Activated naive CD4-positive, alpha-beta T cell treated with Interleukin-2 at 50 U/mL for 16 hours (primary cell): ENCODE measurements at places on chromosomes 12 and 14.
A peak's percentile ranks its signal among the peaks of the same experiment; 100 is the strongest.

DNA sequence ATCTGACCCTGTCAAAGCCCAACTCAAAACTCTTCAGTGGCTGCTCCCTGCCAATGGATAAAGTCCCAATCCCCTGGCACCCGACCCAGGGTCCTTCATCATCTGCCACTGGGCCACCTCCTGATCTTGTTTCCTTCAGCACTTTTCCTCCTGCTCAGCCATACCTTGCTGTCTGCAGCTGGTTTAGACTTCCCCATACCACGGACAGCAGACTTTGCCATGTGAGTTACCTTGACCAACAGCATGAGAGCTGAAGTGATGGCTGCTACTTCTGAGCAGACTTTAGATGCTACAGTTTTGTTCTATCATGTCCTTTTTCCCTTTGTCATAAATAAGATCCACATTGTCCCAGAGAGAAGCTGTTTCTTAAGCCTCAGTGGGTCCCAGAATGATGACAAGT is 33.3 kb upstream of the STON2 start:
- no peak for DNase-seq

- no peak for DNase-seq
Observed at GRCh38 chr12:81416571-81416970, 338.7 kb downstream of the ACSS3 start.

DNA sequence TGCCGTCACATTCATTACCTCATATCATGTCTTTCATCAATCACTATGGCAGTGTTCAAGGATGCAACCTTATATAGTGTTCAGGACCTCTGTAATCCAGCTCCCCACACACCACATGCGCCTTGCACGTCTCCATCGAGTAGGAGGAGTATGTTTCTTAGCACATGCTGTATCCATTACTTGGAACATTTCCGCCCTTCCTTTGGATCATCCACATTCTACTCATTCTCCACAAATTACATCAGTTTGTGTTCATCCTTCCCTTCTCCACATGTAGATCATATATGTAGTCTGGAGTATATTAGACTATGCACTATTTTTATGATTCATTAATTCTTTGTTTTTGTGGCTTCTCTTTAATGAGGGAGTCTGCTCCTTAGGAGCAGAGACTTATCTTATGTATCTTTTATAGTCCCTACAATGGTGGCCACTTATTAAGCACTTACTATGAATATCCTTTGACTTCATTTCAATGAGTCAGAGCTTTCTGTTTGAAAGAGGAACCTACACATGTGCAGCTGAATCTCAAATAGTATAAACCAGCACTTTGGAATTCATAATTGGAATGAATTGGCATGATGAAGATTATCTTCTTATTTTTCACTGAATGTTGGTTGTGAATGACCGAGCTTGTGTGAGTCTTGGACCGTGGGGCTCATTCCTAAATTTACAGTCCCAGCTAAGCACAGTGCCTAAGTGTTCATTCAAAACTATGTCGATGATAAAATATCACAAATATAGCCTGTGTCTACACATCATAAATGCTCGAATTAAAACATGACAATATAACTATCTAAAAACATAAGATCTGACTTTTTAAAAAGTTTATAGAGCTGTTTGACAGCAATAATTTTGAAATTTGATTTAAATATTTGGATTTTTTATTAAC is 30.2 kb upstream of the NPAS3 start:
- DNase-seq: no peak

DNA sequence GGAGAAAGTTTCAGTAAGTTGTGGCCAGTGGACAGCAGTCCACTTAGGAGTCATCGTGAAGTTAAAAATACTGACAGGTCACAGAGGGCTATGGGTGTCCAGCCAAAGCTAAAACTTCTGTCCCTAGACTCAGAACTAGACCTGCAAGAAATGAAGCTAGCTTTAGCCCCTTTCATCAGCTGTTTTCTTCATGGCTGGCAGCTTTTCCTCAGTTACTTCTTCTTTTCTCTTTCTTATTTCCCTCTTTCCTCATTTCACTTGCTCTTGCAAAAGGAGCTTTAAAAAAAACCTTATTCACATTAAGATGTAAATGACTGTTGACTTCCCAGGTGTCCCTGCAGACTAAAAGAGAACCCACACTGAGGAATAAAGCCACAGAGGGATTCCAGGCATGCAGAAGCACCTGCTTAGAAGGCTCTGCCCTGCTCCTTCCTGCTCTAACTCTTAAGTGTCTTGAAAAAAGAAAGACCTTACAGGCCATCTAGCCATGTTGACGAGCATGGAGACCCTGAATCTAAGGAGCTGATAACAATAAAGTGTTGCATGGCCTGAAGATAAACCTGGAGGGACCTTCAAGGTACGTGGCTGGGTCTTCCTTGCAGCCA is 69.7 kb upstream of the CCND2 start:
- no peak for DNase-seq

- no peak for DNase-seq
Observed at GRCh38 chr12:87117526-87117925, 861.3 kb upstream of the MGAT4C start.

- DNase-seq: no peak
Observed at GRCh38 chr12:103572312-103573045, 14.6 kb upstream of the STAB2 start.

DNA sequence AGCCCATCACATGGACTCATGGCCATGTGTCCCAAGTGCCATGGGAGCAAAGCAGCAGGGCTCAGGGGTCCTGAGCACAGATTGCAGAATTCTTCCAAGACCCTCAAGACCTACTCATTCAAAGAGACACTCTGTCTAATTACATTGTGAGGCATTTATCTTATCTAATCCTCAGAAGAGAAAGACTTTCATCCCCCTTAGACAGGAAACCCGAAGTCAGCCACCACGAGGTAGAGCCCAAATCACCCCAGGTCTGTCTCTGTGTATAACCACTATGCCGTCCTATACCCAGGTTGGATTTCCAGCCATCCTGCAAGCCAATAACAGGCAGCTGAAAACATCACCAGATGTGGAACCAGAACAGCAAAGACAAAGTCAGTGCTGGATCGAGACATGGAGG is 8.9 kb upstream of the BCL11B start:
- DNase-seq: no peak

GRCh38 chr14:55404173-55404854 is 7.3 kb downstream of the ATG14 start:
- DNase-seq: no peak

- no peak for DNase-seq
Observed at GRCh38 chr14:82915381-82915780, 1381.7 kb upstream of the SEL1L start.

GRCh38 chr12:52213564-52214420 is 19.3 kb upstream of the KRT7 start:
- peak; percentile 61 for DNase-seq

- DNase-seq: no peak
Observed at GRCh38 chr12:56021889-56022497, 1.1 kb downstream of the IKZF4 start.

DNA sequence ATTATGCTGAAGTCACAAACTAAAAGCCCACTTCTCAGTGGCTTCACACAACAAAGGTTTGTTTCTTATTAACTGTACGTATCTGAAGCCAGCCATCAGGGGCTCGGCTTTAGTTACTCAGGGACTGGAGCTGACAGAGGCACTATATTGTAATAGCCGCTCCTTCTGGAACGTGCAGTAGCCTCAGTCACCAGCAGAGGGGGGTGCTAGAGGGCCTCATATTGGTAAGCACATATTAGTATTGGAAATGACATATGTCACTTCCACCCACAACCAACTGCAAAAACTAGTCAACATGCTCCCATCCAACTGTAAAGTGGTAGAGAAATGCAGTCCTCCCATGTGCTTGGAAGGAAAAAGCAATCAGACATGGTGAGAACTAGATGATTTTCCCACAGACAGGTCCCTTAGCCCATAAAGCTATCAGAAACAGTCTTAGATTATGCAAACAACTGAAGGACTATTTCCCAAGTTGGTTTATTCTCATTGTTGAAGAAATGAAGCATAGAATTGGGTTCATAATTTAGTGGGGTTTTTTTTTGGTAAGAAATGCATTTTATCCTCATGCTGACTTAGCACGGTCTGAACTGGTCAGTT is 183.6 kb upstream of the G2E3 start:
- DNase-seq: peak; percentile 62

DNA sequence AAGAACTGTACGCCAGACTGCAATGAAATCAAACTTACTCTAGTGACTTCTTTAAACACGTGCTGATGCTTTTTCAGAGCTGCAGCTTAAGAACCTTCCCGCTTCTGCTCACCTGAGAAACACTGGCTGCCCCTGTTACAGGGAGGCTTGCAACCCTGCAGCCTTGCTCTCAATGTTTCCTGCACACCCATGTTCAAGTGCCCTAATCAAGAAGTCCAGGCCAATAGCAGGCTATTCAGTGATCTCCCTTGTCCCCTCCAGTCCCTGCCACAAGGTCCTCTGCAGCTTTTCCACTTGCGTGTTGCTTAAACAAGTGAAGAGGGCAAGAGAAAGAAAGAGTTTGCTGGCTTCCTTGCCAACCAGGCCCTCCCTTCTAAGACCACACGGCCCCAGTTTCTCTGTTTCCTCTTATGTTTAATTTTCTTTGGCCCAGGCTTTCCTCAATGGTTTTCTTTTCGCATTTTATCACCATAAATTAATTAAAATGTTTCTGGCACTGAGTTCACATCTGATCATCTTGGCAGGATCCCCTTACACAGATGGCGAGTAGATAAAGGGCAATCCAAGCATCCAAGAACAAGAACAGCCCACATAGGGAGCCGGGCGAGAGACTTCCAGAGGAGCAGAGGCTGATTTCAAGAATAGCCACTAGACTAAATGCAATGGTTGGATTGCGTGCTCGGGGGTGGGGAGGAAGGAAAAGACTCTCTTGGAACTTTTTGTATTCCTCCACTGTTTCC is 82.3 kb upstream of the CDKN3 start:
- no peak for DNase-seq

GRCh38 chr12:114764510-114764909 is 80.5 kb upstream of the TBX3 start:
- no peak for DNase-seq

- peak; percentile 17 for DNase-seq
Observed at GRCh38 chr12:69688471-69689427, 10.4 kb downstream of the BEST3 start.

- DNase-seq: no peak
Observed at GRCh38 chr12:1279050-1279449, 288.0 kb downstream of the ERC1 start.

- no peak for DNase-seq
Observed at GRCh38 chr12:80422550-80422949, 21.5 kb upstream of the PTPRQ start.

- no peak for DNase-seq
Observed at GRCh38 chr14:67071506-67071905, 117.7 kb upstream of the GARIN2 start.

DNA sequence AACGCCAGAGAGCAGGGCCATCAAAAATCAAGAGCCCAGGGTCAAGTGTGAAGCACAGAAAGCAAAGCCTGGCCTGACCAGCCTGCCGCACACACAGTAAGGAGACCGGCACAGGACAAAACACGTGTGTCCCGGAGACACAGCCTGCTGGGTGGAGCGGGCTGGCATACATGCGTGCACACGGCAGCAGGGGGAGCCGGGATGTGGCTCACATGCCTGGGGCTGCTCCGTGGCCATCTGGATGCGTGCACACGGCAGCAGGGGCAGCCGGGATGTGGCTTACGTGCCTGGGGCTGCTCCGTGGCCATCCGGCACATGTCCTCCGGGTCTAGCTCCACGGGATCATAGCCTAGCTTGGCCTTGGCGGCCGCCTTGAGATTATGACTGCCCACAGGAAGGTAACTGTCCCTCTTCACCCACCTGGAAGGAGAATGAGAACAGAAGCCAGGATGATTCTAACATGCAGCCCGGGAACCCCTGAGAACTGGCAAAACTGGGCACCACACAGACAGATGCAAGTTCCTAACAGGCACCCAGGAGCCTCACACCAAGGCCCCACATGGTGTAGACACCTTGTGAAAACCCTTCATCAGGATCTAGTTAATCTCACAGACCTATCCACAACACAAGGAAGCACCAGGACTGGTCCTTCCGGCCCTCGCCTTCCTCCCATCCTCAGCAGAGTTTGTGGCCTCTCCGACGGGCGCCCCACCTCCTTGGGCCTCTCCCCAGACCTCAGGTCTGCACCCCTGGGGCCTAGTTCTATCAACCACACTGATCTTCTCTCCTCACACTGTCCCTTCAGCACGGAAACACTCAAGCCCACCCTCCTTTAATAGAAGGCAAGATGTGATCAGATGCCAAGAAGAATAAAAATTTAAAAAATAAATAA is 13.6 kb downstream of the POLE start:
- DNase-seq: no peak

- DNase-seq: no peak
Observed at GRCh38 chr14:74978416-74978947, 23.1 kb upstream of the PGF start.
